ENCODE measurements at places on chromosomes 1 and 21.

- no peak for DNase-seq
Measured at GRCh38 chr1:89460325-89460724, 64.3 kb upstream of the LRRC8B start.

- DNase-seq = no peak
Measured at GRCh38 chr1:209134001-209134400, 449.5 kb upstream of the CAMK1G start.

- DNase-seq = no peak
Measured at GRCh38 chr1:164704954-164705353, 146.0 kb downstream of the PBX1 start.

GRCh38 chr21:16767201-16767600 is 745.6 kb upstream of the CXADR start:
- DNase-seq = no peak

GRCh38 chr1:177080564-177080963 is 83.9 kb downstream of the ASTN1 start:
- DNase-seq = no peak

DNA sequence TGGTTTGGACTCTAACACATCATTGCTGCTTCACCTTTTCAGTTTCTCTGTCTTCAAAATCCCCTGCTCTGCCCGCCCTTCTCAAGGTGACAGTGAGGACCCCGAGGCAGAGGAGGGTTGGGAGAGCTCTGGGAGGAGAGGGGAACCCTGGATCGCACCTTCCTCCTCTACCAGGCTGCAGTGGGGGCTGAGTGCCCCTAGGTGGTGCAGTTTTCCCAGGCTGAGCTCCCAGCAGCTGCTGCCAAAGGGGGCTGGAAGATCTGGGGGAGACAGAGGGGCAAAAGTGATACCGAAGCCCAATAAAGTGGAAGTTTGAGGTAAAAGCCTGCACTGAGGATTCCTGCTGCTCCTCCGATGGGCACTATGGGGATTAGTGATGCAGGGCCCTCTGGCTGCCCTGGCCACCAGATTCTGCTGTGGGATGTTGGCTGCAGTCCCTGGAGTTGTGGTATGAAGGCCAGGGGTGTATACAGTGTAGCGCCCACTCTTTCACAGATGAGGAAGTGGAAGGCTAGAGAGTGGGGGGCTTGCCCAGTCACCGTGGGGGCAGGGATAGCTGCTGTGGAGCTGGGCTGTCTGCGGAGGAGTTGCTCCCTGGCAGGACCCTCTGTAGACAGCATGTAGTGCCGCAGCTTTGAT is 40.7 kb upstream of the SCMH1 start:
- peak; percentile 13 for DNase-seq

- peak; percentile 72 for DNase-seq
Measured at GRCh38 chr1:225911191-225912130, 12.6 kb downstream of the PYCR2 start.

DNA sequence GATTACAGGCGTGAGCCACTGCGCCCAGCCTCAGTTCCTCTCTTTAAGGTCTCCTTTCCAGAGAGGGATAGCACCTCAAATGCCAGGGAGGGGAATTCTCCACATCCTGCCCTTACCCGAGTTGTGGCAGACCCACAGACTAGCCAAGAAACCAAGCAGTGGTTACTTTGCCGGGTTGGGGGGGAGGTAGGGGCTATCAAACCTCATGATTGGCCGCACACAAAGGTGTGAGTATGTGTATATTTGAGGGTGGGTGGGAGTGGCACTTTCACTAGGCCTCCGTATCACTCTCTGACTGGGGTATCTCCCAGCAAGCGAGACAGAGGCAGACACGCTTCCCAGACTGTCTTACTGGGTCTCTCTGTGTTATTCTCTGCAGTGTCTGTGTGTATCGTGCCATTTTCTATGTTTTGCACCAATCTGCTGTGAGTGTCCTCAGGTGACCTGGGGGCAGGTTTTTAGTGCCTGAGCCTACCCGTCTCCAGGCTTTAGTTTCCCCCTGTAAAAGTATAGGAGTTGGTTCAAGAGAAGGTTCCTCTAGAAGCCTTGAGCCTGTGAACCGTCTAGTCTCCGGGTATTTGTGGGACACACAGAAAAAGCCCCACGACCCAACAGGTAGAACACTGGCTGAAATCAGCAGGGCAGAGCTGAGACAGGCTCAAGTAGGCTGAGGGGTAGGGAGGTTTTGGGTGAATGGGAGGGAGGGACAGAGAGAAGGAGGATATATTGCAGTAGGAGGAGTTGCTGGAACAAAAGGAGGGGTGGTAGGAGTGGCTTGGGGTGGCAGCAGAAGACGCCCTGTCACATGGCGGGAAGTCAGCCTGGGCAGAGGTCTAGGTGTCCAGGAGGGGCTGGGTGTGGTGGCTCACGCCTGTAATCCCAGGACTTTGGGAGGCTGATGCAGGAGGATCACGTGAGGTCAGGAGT is 10.3 kb downstream of the LMNA start:
- peak; percentile 22 for DNase-seq

GRCh38 chr21:42688841-42689371 is 35.5 kb downstream of the PDE9A start:
- DNase-seq = no peak

DNA sequence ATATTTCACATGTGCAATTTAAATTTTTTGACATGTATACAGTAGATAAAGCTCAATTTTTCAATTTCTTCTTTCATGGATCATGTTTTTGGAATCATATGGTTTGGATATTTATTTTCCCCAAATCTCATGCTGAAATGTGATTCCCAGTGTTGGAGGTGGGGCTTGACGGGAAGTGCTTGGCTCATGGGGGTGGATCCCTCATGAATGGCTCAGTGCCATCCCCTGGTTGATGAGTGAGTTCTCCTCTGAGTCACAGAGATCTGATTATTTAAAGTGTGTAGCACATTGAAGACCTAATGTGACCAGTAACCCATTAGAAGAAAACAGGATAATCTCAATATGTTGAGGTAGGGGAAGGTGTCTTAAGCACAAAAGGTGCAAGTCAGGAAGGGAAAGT is 9.1 kb upstream of the IFI16 start:
- DNase-seq = no peak

DNA sequence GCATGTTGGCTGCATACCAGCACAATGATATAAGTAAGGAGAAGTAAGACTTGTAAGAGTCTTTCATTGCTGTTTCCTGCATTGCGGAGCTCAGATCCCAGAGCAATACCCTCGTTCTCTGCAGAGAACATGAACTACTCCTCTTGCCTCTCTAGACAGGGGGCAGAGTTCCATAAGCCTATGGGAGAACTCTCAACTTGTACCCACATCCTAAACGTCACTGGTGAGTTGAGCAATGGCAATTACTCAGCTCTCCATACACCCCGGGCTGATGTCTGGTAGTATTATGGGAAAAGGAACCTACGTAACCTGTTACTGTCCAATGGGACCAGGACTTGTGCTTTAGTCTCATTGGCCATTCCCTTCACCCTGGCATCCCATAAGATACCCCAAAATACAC is 27.3 kb upstream of the ZNF496 start:
- no peak for DNase-seq

- DNase-seq = no peak
Measured at GRCh38 chr1:44682883-44683265, 8.4 kb downstream of the ARMH1 start.

DNA sequence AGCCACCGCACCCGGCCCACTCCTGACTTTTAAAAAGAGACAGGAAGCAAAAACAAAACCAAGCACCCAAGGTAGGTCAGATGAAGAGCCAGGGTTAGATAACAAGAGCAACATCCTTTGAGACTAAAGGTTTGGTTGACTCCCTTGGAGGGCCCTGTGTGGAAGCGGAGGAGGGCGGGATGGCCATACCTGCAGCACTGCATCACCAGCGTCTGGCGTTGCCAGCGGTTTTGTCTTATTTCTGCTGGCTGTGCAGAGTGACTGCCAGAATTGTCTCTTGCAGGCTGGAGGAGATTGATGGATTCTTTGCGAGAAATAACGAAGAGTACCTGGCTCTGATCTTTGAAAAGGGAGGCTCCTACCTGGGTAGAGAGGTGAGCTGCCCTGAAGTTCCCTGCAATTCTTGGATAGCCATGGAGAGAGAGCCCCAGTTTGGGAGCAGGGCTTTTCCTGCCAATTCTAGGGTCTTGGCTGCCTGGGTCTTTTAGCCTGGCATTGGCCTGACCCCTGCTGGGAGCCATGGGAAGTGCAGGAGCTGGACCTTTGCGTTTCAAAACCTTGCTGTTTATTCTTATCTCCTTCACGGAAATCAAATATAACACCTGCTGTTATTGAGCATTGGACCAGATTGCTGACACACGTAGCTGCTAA is 24.0 kb downstream of the QSOX1 start:
- DNase-seq = peak; percentile 63

DNA sequence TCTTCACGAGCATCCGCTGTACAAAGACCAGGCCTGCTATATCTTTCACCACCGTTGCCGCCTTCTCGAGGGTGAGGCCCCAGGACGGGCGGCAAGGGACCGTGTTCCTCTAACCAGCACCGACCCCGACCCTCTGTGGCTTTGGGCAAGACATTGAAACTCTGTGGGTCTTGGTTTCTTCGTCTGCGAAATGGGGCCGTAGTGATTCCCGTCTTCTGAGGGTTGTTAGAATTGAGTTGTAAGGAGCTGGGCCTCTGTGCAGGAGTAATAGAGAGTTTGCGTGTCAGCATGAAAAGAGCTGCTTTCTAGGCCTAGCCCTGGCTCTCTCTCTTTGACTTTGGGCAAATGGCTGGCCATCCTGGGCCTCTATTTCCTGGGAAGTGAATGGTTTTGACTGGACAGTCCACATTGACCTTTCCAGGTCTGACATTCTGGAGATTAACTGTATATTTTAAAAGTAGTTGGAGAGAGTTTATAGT is 591 bp downstream of the MRPL37 start:
- DNase-seq = no peak

DNA sequence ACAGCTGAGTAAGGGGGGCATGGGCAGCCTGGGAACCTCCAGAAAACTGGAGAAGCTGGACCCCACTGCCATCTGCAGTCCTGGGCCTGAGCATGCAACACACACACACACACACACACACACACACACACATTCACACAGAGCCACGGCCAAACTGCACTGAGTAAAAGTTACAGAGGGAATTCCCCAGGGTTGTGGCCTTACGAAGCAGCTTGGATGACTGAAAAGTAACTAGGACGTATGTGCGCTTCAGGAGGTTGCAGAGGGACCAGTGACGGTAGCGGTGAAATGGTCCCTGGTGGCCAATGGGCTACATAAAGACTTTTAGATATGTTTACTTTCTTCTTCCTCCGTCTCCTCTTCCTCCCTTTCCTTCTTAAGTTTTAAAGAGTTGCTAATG is 232.5 kb upstream of the TMEM51 start:
- no peak for DNase-seq

DNA sequence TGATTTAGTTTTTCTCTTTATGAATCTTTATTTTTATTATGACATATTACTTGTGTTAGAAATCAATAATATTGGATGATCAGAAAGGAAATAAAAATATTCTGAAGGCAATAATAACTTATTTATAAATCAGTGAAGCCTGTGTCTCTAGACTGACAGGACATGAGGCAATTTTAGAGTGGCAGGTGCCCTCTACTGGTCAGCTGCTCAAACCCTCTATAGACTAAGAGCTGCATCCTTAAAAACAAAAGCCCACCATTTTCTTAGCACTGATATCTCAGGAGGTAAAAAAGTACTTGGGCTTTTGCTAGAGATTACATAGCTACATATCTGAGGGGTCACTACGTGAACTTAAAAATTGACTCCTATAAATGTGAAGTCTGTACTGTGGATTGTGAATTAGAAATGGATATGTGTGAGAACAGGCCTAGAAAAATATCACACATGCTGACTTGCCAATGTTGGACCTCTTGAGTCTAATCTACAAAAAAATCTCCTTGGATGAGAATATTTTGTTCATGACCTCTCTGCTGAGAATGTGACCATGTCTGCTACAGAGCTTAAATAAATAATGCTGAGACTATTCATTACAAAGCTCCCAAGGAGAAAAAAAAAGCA is 597.9 kb upstream of the ADAMTS5 start:
- DNase-seq = no peak

DNA sequence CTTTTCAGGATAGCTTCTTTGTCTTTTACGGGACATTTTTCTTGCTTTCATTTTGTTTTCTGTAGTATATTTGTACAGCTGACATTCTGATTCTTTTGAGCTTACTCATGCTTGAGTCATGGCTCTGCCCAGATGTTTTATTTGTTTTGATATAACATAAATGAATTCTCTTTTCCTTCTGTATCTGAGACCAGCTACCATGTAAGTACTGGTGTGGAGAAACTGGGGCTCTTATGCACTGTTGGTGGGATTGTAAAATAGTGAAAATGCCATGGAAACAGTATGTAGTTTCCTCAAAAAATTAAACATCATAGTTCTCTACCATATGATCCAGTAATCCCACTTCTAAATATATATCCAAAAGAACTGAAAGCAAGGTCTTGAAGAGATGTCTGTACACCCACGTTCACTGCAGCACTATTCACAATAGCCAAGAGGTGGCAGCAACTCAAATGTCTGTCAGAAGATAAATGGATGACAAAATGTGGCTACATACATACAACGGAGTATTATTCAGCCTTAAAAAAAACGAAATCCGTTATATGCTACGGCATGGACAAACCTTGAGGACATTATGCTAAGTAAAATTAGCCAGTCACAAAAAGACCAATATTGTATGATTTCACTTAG is 61.4 kb downstream of the EIF2B3 start:
- no peak for DNase-seq

DNA sequence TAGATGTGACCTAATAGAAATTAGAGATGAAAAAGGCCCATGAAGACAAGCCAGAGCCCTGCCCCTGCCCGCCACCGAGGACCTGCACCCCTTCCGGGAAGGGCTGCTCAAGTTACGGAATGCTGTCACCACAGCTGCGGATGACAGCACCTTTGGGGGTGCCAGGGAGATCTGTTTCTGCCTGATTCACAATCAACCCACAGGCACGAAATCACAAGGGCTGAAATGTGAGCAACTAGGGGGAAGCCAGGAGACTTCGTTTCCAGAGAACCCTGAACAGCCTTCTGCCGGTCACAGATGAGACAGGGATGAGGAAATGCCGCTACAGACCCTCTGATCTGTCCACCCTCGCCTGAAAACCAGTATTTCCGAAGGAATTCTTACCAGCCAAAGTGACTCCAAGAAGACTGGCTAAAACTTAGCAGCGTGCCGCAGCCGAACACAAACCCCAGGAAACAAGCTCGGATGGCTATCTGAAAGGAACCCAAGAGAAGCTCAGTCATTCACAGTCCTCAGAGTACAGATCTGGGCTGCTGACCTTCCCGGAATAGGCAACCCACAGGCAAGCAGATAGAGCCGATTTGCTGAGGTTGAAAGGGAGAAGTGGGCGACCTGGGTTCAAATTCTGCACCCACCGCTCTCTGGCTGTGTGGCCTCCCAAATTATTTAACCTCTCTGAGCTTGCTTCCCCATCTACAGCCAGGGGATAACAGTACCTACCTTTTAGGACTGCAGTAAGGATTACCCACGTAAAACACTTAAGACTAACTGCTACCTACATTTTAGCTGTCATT is 1.1 kb downstream of the ICMT start:
- DNase-seq = no peak

DNA sequence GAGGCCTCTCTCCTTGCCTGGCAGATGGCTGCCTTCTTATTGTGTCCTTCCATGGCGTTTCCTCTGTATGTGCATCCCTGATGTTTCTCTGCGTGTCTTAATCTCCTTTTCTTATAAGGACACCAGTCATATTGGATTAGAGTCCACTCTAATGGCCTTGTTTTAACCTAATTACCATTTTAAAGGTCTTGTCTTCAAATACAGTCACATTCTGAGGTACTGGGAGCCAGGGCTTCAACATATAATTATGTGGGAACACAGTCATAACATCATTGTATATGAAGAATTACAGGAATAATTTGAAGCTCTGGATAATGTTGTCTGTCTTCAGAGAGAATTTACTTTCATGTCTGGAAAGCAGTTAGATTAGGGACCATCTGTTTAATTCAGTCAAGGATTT is 56.4 kb upstream of the PTGFR start:
- no peak for DNase-seq

- no peak for DNase-seq
Measured at GRCh38 chr1:163290025-163290640, 31.6 kb upstream of the NUF2 start.
